ENCODE measurements at places on chromosomes 1 and 21.
A peak's percentile ranks its signal among the peaks of the same experiment; 100 is the strongest.

- no peak for DNase-seq
Observed at GRCh38 chr1:156114919-156115513, 505 bp downstream of the LMNA start.

- DNase-seq = no peak
Observed at GRCh38 chr21:45640001-45640887, 3.3 kb upstream of the PCBP3 start.

DNA sequence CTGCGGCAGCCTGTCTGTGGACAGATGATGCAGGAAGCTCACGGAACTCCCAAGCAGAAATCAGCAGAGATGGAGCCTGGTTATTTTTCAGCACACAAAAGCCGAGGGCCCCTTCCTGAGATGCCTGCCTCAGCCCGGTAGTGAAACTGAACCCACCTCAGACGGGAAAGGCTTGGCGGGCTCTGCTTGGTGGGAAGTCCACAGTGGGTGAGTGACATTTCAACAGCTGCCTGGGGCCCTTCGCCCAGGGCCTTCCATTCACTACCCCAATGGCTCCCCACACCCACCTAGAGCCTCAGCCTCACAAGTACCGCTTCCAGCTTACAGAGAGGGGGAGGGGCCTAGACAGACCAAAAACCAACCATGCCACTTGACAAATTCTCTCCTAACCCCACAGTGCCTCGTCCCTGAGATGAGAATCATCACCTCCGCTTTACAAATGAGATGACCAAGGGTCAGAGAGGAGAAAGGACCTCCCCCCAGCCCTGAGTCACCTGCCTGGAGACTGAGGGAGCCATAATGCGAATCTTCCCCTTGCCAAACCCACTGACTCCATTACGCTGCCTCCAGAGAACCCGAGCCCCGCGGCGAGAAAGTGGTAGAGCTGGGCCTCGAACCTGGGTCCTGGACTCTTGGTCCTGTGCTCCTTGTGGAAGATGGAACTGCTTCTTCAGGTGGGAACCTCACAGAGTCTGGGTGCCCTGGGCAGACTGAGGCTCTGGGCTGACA, 3.4 kb upstream of the ECE1 start:
- DNase-seq = no peak

GRCh38 chr1:174963529-174964125, 36.1 kb upstream of the CACYBP start:
- no peak for DNase-seq

GRCh38 chr1:22836850-22837249, 126.2 kb downstream of the EPHB2 start:
- DNase-seq = no peak

DNA sequence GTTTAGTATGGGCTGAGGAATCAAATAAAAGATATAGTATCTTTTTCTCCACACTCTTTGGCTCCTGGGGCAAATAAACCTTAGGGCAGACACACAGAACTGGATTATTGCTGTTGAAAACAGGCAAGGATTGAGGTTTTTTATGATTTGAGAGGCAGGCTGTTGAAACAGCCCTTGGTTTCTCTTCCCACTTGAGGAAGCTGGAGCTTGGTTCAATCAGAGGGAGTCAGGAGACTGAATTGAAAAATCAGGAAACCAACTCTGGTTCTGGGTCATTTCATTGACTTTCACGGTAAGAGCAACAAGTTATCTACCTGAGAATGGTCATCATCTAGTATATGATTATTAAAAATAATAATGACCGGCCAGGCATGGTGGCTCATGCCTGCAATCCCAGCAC, 108.4 kb downstream of the CNIH3 start:
- no peak for DNase-seq

DNA sequence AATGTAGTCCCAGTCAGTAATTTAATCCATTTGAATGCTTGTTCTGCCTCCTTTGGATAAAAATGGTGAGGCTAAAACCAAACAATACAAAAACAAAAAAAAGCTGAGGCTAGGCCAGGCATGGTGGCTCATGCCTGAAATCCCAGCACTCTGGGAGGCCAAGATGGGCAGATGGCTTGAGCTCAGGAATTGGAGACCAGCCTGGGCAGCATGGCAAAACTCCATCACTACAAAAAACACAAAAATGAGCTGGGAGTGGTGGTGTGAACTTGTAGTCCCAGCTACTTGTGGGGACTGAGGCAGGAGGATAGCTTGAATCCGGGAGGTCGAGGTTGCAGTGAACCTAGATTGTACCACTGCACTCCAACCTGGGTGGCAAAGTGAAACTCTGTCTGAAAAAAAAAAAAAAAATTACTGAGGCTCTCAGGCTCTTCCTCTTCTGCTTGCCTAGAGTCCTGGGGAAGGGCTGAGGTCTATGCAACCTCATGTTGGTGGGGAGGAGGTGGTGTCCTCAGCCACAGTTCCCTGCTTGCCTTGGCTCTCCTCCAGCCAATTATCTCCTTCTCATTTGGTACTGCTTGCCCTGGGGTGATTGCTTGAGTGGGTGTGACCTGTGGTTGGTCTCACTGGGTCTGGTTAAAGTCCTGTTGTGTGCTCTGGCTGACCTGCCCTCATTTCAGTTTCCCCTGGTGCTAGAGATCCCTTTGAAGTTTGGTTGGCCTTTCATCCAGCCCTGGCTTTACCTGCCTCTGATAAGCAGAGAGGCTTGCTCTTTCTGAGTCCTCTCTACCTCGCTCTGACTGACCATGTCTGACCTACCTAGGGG, 20.9 kb downstream of the S1PR1 start:
- no peak for DNase-seq

GRCh38 chr1:221604948-221605347, 136.9 kb downstream of the DUSP10 start:
- no peak for DNase-seq

DNA sequence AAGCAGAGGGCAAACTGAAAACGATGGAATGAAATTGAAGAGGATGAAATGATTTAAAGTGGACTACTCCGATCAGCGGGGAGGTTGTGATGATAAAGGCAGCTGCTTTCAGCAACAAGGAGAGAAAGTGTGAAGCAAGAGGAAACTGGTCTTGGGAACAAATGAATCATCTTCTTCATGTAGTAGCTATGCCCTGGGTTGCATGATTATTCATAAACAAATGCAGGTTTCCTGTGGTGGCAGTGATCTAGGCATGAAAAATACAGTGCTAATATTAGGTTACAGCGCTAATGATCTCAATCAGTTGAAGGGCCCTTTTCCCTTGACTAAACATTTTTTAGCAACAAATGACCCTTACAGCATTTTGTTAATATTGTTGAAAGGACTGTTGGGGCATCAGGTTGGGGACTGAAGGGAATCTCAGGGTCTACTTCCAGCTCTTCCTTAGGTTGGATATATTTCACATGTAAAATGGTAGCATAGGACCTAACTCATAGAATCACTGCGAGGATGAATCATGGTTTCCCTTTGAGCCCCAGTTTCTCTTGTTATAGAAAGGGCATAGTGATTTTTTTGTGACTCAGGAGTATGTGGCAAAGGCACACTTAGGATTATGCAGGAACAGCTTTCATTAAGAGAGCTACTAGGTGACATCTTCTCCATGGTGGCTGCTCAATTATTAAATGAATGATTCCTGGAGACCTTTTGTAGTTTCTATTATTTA, 1.9 kb upstream of the ZFYVE9 start:
- no peak for DNase-seq

DNA sequence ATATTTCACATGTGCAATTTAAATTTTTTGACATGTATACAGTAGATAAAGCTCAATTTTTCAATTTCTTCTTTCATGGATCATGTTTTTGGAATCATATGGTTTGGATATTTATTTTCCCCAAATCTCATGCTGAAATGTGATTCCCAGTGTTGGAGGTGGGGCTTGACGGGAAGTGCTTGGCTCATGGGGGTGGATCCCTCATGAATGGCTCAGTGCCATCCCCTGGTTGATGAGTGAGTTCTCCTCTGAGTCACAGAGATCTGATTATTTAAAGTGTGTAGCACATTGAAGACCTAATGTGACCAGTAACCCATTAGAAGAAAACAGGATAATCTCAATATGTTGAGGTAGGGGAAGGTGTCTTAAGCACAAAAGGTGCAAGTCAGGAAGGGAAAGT, 9.1 kb upstream of the IFI16 start:
- DNase-seq = peak; percentile 51

DNA sequence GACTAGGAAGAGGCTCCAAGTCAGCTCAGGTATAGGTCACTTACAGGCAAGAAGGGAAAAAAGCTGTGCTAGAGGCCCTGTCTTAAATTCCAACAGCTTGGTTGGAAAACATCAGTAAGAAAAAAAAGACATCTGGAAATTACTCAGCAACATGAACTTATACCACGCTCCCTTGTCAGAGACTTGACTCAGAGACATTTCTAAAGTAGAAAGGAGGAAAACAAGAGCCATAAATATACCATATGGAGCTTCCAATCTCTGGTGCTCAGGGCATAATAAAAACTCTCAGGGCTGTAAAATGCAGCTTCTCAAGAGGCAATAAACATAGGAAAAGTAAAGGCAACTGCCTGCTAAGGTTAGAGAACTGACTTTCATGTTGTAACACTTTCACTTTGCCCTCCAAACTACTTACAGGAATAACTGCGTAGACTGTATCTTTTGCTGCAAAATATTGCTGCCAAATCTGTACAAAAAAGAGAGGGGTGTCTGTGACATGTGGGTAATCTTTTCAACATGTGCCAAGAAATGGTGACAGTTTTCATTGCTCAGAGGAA, 14.7 kb downstream of the ATPAF1 start:
- DNase-seq = no peak

- DNase-seq = no peak
Observed at GRCh38 chr1:105934806-105935205, 1121.7 kb upstream of the PRMT6 start.

- DNase-seq = no peak
Observed at GRCh38 chr1:233885196-233885920, 19.1 kb upstream of the SLC35F3 start.

- no peak for DNase-seq
Observed at GRCh38 chr1:170692866-170693575, 29.1 kb downstream of the PRRX1 start.

DNA sequence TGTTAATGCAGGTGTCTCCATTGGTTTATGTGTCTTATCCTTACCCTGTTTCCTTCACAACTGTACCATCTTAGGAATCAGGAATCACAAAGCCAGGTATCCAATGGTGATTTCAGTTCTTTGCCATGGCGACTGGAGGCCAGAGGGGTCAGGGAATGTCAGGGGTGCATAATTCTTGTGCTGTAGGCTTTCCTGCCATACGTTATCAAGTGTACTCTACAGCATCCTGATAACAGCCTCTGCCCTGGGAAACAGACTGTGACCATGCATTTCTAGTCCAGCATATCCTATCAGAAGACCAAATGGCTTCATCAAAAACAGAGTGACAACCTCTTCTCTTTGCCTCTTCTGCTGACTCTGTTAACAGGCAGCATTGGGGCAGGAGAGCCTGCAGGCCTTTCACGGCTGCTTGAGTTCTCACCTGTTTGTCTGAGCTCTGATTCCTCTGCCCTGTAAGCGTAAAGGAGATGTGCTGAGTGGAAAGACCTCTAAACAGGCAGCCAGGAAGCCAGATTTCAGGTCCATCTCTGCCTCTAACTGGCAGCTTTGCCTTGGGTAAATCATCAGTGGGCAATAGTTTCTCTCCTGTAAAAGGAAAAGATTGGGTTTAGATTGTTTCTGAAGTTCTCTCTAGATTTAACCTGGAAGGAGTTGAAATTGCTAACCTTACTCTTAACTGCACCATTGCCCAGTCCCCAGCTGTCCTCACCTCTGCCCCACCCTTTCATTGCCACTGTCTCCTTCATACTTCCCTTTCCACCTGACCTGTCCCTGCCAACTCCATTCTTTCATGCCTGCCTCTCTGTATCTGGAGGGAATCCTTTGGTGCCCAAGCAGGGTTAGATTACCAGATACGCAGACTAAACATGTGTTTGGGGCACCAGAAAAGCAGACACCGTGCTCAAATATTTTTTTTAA, 80.2 kb downstream of the LRRC8D start:
- DNase-seq = no peak

DNA sequence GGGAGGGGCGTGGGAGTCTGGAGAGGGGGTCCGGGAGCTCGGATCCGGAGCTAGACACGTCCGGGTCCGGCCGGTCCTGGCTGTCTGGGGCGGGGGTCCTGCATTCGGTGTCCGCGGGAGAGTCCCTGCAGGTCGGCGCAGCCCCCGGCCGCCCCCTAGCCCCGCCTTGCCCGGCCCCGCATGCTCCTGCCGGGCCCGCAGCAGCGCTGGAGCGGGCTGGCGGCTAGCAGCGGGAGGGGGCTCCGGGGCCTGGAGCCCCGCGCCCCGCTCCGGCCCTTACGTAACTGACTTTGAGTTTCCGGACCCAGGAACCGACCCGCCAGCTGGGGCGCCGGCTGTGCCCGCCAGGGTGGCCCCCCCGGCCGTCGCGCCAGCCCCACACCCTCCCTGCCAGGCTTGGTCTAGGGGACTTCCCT, 26.9 kb upstream of the EPB41 start:
- DNase-seq = no peak

DNA sequence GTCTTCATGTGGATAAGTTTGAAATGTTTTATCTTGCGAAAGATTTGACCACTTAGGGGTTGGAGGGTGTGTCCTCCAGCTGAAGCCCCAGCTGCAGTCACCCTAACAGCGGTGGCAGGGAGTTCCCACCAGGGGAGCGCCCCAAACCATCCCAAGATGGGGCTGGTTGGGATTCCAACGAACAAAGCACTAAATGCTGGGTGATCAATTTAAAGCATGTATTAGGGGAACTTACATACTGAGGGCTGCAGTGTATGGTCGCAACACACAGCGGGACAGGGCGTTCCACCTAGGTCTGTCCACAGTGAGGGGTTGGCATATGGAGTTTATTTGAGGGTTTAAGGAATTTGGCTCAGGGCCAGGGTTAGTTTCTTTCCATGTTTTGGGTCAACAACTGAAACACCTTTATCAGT, 26.3 kb downstream of the SLC37A1 start:
- DNase-seq = no peak

DNA sequence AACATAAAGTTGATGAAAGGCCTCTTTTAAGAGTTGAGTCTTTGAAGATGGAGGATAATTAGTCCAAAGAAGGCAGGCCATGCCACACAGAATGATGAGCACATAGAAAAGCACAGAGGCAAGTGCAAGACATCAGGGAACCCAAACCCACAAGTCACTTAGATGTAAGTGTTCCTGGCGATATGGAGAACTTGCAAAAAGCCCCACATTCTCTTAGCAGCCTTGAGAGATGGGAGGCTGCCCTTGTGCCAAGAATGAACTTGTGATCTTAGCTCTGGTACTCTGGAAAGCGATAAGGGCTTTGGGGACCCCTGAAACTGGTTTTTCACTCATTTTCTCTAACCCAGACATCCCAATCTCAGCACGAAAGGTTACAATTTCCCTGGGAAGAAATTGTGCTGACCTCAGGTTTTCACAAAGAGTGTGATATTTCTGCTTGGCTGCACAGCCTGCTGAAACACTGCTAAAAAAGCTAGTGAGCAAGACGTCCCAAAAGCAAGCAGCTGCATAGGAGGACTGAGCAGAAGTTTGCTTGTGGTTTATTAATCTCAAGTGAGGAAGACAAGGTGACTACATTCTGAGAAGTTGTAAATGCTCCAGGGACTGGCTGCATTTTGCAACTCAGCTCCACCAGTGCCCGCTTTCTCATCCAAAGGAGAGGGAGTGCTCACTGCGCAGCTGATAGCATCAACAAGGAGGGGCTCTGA, 496.9 kb upstream of the CAMK1G start:
- no peak for DNase-seq
